ENCODE measurements at places on chromosomes 2 and 18.

GRCh38 chr2:74707837-74708236 is 53.8 kb downstream of the SEMA4F start:
- no peak for DNase-seq

GRCh38 chr18:40485318-40485717 is 1469.7 kb upstream of the PIK3C3 start:
- no peak for DNase-seq

GRCh38 chr2:58057707-58058530 is 11.3 kb downstream of the VRK2 start:
- DNase-seq = no peak

- DNase-seq = no peak
Observed at GRCh38 chr2:241506793-241507429, 1.5 kb downstream of the STK25 start.

DNA sequence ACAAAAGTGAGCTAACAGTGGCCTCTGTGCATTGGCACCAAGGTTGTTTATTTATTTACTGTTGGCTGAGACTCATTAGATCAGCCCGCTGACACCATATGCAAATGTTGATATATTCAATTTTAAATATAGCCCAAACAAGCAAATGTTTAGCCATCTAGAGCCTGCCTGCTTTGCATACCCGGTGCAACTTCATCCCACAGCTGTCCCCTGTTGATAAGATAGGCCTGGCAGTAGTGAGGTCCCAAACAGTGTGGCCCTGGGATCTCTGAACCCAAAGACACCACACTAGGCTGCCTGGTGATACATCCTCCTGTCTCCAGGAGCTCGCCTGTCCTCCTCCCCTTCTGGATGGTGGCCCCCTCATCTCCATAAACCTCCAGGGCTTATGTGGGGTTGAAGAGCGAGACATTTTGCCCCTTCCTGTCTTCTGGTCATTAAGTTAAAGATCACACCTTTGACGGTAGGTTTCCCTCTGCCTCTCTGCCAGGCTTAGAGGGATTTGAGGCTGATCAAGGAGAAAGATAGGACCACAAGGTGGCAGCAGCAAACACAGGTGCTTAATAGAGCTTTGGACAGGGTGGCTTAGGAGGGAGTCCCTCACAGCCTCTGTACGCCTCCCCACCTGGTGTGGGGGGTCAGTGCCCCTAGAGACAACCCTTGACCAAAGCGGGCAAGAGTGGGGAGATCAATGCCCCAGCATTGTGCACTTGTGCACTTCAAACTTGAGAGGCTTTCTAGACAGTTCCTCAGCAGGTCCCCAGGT is 23.7 kb upstream of the MYO5B start:
- peak; percentile 36 for DNase-seq

DNA sequence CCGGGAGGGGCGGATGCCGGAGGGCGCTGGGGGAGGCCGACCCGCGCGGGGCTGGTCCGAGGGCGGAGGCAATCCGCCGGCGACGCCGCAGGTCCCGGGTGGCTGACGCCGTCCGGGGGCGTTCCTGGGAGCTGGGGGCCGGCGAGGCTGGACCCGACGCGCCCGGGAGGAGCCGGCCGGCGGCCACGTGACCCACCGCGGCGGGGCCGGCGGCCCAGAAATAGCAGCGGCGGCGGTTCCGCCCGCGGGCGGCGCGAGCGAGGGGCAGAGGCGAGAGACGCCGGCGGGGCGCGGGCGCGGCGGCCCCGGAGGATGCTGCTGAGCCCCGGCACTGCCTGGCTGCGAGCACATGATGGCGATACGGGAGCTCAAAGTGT is at the start of gene RAB31:
Gene RAB31, plus strand, starts transcription at position 245 of the 377 bp plus-strand sequence. Its CDS starts 105 bp downstream, at position 350.
- no peak for DNase-seq

- DNase-seq = no peak
Observed at GRCh38 chr2:32360416-32360815, 3.6 kb downstream of the BIRC6 start.

GRCh38 chr2:231170055-231170454 is 28.4 kb upstream of the ARMC9 start:
- no peak for DNase-seq
